ENCODE measurements at places on chromosomes 16 and 17.

DNA sequence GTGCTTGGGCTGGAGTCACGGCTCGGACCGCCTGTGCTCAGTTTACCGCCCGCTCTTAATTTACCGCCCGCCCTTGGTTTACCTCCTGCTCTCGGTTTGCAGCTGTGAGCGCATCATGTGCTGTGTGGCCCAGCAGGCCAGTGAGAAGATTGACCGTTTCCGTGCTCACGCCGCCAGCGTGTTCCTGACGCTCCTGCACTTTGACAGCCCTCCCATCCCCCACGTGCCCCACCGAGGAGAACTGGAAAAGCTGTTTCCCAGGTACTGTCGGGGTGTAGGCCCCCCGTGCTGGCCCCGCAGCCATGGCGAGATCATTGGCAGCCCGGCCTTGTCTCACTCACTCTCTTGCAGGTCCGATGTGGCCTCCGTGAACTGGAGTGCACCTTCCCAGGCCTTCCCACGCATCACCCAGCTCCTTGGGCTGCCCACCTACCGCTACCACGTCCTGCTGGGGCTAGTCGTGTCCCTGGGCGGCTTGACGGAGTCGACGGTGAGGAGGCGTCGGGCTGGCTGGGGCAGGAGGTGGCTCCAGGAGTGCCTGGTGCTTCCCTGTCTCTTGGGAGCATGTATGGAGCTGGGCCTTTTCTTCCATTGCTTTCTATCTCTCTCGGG is 89.3 kb upstream of the ZNF750 start:
- no peak for DNase-seq

- DNase-seq = no peak
Observed at GRCh38 chr17:45123930-45124796, 8.2 kb downstream of the PLCD3 start.

DNA sequence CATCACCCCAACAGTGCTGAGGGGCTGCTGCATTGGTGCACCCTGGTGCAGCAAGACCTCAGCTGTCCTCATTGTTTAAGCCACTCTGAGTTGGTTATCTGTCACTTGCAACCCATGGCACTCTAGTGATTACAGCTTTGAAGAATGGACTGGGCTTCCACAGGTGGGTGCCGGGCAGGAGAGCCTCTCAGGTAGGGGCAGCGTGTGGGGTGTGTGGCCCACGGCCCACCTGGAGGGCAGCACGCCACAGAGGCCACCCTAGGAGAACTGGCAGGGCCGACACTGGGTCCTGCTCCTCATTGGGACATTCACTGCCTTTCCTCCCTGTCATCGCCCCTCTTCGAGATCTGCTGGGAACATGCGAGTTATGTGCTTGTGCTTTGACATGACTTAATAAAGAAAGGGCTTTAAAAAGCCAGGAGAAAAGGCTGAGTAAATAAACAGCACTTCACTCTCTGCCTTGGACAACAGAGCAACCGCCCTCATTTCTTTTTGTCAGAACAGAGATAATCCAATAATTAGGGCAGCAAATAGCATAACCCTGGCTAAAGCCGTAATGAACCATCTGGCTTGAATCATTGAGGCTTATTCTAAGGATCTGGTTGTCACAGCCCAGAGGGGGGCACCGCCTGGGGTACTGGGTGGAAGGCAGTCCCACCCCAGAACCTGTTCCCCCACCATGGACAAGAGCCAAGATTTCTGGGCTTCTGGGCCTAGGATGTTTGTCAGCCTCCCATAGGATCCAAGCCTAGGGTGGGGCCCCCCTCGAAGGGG is 3.0 kb downstream of the DOC2B start:
- no peak for DNase-seq

DNA sequence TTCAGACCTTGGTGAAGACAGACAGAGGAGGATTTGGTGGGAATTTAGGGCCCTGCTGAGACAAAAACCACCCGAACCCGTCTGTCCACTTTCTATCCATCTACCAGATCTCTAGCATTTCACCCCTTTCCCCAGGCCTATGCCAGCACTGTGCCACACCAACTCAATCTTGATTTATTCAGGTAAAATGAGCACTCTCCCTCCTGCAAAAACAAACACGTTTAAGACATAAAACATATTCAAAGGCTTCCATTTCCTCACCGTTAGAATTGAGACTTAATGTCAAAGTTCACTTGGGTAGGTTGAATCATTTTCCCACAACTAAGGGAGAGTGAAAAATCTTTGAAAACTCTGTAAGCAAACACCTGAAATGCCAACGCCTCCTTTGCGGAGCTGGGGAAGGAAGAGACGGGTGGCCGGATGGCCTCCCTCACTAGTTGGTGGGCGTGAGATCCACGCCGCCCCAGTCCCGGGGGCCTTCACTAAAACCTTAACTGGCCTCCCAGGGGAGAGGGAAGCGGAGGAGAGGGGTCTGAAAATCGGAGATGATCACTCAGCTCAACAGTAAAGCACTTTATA is 862 bp downstream of the DCAKD start:
- no peak for DNase-seq

GRCh38 chr17:59714255-59714654 is 6.8 kb downstream of the VMP1 start:
- DNase-seq = no peak

DNA sequence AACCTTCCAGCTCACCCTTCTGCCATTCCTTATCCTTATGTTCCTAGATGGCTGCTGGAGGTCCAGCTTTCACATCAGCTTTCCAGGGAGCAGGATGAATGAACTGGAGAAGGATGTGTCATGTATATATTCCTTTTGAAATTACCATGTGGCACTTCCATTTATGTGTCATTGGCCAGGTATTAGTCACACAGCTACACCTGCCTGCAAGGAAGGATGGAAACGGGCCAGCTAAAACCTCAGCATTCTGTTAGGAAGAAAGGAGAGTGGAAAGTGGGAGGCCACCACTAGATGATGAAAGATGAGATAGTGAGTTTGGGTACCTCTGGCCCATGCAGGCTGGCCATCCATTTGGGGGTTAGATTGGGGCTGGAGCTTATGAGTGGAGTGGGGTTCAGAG is 67.5 kb downstream of the KSR1 start:
- DNase-seq = no peak

- no peak for DNase-seq
Observed at GRCh38 chr17:13337151-13337550, 264.6 kb downstream of the HS3ST3A1 start.

DNA sequence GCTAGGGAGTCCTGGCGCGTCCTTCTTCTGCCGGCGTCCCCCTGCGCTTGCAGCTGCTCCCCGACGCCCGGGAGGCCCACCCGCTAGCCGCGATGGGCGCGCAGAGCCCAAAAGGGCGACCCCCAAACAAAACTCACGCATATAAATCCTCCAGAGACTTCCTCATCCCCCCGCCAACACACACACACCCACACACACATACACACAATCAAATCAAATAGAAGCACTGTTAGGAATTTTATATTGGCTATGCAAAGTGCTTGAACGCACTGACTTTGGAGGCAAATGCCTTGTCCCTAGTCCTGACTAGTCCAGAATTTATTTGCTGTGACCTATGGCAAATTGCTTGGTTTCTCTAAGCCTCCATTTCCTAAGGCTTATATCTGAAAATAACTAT is 23.8 kb upstream of the CRYM start:
- no peak for DNase-seq

- DNase-seq = no peak
Observed at GRCh38 chr17:62666061-62666800, 38.8 kb downstream of the MRC2 start.

- no peak for DNase-seq
Observed at GRCh38 chr17:18122990-18123753, 14.6 kb downstream of the MYO15A start.

DNA sequence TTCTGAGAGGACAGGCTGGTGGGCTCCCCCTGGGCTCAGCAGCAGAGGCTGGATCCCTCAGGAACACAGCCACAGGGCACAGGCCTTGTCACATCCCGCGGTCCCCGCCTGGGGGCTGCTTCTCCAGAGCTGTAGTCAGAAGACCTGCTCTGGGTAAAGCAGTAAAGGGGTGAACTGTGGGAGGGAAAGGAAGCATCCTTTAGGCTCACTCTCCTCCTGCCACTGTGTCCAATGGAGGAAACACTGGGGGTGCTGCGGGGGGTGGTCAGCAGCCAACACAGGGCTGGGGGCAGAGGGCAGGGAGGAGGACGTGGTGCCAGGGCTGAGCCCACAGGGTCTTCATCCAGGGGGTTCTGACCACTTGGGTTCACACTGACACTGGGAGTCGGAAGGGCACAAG is 5.0 kb upstream of the SLC38A8 start:
- no peak for DNase-seq

- DNase-seq = no peak
Observed at GRCh38 chr16:31414706-31415105, 13.5 kb downstream of the COX6A2 start.

DNA sequence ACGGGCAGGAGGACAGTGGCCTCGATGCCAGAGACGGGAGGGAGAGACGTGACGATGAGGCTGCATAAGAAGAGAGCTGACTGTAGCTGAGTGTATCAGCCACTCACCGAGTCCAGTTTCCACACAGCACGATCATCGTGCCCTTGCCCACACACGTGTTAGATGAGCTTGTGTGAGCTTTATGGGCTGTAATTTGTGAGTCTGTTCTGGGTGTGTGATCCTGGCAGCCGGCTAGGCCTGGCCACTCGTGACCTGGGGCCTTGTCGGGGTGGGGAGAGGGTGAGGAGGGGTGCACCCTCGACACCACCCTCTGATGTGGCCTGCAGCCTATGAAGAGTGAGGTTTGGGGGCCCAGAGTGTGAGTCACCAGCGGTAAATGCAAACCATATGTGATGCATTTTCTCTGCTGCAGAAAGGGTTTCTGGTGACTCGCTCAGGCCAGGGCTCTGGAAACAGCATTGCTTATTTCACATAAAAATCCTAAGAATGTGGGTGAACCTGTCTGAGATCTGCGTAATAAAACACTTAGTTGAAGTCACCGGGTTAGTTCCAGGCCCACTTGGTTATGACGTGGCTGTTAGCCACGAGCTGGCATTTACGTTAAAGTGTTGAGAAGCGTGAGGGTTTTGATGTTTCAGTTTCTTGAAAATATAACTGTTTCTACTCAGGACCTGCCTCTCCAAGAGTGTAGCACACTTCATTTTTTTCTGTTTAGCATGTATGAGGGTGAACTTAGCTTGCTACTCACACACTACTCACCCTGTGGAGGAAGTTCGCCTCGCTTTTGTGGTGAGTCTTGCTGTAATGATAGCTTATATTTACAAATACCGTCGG is 4.2 kb downstream of the METRNL start:
- no peak for DNase-seq

DNA sequence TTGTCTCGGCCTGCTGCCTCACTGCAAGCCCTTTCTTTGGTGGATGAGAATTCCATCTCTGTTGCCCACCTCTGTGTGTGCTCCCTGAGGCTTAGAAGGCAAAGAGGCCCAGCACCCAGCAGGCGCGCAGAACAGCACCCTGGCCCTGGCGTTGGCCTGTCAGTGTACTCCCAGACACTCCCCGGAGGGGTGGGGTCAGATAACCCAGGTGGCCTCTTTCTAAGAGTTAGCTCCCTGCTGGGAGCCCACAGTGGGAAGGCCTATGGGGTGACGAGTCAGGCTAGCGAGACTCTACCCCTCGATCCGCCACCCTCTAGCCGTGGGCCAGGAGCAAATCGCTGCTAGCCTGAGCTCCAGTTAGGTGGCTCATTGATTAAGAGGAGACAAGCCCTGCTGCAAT is 38.1 kb downstream of the SRL start:
- DNase-seq = no peak

DNA sequence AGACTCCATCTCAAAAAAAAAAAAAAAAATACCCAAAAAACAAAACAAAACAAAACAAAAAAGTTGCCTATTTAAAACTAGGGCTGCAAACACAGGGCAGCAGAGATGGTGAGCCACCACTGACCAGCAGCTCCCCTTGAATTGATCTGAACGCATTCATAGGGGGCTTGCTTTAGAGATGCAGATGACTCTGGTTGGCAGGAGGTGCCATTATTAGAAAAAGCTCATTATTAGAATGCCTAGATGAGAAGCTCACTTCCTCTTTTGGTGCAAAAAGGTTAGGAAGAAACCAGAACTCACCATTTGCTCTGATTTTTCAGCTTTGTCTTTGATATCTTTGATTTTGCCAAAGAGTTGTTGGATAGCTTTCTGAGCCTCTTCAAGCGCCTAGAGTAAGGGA is 53.1 kb downstream of the VPS53 start:
- DNase-seq = no peak

DNA sequence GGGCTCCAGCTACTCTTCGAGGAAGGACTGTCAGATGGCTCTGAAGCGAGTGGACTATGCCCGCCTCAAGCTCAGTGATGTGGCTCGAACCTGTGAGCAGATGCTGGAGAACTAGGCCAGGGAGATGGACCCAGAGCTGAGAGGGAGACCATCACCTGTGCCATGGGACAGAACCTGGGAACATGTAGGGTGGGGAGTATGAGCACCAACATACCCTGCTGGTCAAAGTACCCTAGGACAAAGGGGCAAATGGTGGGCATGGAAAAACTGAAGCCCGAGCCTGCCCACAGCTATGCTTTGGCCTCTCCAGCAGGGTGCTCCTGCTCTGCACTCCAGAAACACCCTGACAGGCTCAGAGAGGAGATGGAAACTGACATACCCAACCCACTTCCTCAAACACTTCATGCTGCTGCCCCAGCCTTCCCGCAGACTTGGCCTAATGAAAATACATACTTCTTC is 1.9 kb downstream of the MED11 start:
- no peak for DNase-seq

DNA sequence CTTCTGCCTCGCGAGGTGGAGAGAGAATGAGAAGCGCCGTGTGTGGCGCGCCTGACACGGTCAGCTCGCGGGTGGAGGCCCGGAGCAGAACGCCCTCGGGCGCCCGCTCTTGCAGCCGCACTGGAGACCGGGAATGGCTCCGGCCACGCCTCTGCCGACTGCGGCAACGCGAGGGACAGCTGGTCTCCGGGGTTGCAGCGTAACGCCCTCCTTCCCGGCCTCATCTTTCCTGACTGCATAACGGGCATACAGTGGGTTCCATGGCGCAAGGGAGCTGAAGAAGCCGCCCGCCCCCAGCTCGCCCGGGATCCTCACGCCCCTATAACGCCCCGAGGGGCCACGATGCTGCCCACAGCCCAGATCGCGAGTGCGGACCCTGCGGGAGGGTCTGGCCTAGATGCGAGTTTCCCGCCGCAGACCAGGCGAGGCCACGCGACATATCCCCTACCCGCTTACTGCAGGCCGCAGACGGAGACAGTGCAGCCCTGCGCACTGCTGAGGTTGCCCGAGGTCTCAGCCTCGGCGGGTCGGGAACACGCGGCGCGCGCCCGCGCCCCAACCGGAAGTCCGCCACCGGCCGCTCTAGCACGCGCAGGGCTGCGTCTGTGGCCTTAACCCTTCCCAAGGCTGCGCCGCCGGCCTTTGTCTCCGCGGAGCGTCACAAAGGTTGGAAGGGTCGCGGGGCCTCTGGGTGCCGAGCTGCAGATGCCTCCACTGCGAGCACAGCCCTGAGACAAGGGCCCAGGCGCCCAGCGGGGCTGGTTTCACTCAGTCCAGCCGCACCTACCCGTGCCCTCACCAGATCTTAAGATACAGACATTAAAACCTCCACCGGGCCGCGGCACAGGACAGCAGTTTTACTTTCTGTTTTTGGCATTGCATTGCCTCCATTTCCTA is 18.8 kb downstream of the BCL7C start:
- peak; percentile 64 for DNase-seq
